Right hindlimb (tissue), 1 donor: ENCODE measurements at places on chromosomes 7 and 10.

DNA sequence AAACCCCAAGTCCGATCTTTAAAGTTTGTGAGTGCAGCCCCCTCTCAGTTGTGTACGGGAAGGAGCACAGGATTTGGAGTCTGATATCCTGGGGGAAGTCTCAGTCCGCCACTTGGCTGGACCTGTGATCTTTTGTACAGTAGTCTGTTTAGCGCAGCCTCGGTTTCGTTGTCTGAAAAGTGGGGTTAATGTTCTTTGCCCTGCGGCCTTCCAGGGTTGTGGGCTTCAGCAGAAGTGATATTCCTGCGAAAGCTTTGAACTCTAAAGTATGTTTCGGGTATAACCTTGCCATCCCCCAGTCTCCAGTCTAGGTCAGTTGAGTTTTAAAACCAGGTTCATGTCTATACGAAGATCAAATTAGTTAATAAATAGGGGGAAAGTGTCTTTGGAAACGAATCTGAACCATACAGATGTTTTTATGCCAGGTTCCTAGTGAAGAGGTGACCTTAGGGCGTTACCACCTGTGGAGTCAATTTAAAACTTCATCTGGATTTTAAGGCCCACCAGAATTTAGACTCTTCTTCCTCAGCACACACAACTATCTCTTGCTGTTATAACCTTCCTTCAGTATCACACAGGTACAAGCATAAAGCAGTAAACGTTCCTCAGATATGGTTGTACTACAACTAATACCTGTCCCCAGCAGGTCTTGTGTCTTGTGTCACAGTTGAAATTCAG, 904 bp downstream of the R3HCC1L start:
- DNase-seq, result no peak

DNA sequence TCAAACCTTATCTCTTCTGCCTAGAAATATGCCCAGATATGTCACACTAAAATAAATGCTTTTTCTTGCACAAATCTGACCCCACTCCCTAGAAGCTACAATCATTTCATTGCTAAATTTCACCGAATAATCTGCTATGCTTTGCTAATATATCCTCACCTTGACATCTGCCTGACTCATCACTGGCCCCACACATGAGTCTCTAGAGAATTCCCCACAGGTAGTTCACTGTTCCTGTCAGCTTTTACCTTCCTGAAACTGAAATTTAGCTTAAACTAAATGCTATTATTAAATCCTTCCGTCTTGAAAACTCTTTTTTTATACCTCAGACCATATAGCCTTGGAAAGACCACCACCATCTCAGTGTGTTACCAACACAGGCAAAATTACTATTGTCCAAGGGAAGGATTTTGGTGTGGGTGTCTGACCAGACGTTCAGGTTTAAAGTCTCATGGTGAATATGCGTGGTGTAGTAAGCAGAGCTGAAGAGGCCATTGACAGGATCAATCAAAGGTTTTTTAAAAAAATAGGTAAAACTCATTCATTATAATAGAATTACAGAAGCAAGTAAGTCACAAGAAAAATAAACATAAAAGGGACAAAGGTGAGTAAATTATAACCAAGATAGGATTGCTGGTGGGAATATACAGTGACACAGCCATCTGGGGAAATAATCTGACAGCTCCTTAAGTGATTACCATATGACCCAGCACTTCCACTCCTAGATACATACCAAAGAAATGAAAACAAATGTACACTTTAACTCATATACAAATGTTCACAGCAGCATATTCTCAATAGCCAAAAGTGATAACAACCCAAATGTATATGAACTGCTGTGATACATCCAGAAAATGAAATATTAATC, 173.5 kb downstream of the KMT2E start:
- DNase-seq, result no peak

GRCh38 chr7:43658718-43659548, 70.4 kb downstream of the COA1 start:
- DNase-seq, result no peak

DNA sequence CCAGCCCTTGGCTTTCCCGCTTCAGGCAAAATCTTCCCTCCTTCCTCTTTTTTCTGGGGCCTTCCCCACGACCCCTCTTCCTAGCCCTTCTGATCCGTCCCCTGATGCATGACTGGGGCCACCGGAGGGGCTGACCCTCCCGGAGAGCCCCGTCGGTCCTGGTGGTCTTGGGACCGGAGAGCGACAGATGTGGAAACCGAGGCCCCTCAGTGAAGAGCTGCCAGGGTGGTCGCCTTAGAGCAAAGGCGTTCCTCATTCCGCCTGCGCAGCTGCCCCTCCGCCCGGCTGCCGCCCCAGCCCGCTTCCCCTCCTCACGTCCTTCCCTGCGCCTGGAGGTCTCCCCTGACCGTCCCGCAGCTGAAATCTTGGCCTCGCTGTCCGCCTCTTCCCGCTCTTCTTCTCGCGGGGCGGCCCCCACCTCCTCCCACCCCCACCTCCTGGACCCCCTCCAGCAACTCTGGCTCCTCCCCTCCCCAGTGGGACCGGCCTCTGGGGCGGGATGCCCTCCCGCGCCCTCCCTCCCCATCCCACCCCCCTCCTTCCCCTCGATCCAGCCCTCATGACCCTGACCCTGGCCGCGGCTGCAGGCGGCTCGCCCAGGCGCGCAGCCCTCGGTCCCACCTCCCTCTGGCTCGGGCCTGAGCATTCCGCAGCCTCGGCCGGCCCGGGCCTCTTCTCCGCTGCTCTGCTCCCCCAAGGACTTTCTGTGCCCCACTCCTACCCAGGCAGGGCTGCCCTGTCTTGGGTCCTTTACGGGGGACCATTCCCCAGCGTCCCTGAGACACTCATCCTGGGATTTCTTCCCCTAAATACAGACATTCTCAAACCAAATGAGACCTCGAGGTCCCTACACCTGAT, at the start of gene RARRES2:
Gene RARRES2, minus strand, starts transcription at position 367 of the 858 bp plus-strand sequence. CDS start 1,020 bp downstream, outside the sequence.
- peak; percentile 71 for DNase-seq

DNA sequence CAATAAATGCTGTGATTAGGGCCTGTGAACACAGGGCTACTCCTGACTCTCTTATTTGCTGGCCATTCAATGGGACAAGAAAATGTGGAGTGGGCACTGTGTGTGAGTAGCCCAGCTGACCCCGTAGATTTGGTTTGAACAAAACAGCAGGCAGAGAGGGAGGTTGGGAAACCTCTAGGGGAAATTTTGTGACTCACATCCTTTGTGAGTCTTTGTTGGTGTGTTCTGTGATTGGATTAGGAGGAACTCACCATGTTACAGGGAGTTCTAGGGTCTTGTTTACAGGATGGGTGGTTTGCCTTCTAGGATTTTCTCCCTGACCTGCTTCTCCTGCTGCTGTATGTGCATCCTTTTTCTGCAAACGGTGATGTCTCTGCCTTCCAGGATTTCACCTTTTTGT, 128.3 kb upstream of the MKI67 start:
- DNase-seq, result no peak

GRCh38 chr10:133373174-133374090, at the start of gene ECHS1:
Gene ECHS1 (minus strand): TSS chr10:133373354. CDS start chr10:133373333, 21 bp downstream.
- DNase-seq, result peak; percentile 98

GRCh38 chr10:76190634-76191270, 759.3 kb downstream of the LRMDA start:
- DNase-seq, result no peak

DNA sequence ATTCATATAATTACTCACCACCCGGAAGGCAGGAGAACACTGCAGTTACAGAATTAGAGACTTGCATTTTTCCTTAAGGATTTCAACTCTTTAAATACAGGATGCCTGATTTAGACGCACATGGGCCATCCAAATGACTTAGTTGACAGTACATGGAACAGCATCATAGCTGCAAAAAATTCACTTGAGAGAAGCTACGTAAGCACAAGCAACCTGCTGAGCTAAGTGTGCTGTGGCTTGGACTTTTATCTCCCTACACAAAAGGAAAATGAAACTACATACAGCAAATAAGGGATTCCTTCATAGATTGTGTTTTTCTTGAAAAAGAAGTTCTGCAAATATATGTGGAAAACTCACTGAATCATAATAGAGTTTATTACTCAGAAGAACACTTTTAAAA, 152.6 kb downstream of the POU6F2 start:
- DNase-seq, result no peak

- no peak for DNase-seq
Observed at GRCh38 chr7:2575733-2576340, 17.1 kb downstream of the IQCE start.

DNA sequence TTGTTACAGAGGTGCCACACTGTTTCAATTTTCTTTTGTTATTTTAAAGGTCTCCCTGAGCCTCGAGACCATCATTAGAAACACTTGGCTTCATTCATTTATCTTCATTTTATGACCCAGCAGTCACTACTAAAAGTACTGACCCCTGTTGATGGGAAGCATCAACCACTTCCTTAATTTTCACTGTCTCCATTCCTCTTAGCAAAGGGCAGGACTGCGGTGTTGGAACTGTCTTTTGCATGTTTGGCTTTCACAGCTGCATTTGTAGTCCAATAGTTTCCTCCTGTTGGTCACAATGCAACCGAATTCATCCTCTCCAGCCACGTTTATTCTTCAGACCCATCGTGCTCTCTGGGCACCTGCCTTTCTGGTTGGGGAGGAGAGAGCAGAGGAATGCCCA, 46.7 kb upstream of the PDZD8 start:
- no peak for DNase-seq

DNA sequence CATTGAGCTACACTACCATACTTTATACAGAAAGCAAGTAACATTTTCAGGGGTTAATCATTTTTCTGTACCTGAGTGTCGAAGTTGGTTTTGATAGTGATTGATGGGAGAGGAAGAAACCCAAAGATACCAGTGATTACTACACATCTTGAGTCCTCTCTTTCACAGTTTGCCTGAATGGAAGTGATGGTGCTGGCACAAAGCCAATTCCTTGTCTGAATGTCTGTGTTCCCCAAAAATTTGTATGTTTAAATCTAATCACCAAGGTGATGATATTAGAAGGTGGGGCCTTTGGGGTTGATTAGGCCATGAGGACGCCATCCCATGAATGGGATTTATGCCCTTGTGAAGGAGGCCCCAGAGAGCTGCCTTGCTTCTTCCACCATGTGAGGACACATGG, 696.9 kb upstream of the ANKRD30A start:
- no peak for DNase-seq

- peak; percentile 50 for DNase-seq
Observed at GRCh38 chr10:107814865-107815487, 650.5 kb upstream of the SORCS1 start.

DNA sequence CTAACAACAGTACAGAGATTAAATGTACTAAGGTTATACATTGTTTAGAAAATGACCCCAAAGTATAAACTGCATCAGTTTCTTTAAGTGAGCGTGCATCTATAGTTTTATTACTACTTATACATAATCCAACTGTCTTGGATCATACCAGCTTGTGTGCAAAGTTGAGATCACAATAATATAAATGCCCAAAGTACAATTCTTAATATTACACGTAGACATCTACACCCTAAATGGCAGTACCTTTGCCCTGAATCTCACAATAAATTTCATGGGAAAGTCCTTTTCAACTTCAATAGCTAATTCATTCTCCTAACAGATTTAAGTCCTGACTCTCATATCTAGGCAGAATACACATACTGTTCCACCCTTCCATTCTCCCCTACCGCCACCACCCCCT, 11.8 kb downstream of the SCIN start:
- DNase-seq, result no peak

DNA sequence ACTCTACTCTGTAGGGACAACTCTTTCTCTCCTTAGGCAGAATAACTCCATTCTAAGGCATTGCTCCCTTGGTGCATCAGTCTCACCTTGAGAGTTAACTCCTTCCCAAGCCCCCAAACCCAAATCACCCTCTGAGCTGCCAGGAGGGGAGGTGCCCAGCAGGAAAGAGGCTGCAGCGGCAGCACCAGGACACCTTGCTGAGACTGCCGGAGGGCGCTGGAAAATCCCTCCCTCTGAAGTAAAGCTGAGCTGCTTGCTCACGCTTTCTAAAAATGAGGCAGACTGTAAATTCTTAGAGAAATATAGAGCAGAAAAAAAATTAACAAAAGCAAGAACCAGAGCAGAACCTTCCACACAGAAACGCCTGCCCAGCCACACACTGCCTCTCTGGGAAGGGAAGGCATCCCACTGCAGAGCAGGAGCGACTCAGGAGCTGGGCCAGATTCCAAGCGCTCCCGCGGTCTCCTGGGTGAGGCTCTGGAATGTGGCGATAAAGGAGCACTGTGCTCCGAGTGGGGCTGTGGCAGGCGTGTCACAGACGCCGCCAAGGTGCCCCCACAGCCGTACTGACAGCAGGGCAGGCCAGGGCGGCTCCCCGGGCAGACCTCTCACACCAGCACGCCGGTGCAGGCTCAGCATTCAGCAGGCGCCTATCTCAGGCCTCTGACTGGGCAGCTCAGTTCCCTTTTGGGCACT, 202.1 kb downstream of the TNS3 start:
- peak; percentile 80 for DNase-seq

- no peak for DNase-seq
Observed at GRCh38 chr10:119806334-119807130, 66.1 kb downstream of the MCMBP start.

DNA sequence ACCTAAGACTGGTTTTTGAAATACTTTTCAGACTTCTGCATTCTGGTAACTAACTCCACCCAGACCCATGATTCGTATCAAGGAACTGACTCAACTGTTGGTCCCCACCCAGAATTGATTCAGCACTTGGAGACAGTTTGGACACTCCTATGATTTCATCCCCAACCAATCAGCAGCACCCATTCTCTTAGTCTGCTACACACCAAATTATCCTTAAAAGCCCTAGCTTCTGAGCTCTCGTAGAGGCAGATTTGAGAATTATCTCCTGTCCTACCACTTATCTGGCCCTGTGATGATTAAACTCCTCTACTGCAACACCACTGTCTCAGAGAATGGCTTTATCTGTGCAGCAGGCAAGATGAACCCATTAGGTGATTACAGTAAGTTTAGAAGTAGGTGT, 7.7 kb upstream of the GSTO1 start:
- no peak for DNase-seq

DNA sequence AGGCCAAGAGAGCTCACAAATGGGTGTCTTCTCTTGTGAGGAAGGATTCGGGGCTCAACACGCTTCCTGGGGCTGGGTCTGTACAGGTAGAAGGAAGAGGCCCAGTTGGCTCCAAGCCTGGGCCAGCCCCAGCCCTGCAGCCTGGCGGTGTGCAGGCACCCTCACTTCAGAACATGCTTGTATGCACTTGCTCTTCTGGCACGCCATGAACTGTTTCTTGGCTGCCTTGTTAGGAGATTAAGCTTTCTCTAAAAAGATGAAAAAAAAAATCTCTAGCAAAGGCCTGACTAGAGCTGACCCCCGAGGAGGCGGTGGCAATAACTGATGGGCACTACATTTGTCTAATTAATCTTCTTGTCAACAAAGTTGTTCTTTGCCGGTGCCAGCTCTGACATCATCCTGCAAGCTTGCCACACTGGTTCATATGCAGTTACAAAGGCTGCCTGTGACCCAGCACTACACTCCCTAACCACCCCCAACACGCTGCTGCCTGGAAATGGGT, 94.7 kb downstream of the WDR11 start:
- no peak for DNase-seq

DNA sequence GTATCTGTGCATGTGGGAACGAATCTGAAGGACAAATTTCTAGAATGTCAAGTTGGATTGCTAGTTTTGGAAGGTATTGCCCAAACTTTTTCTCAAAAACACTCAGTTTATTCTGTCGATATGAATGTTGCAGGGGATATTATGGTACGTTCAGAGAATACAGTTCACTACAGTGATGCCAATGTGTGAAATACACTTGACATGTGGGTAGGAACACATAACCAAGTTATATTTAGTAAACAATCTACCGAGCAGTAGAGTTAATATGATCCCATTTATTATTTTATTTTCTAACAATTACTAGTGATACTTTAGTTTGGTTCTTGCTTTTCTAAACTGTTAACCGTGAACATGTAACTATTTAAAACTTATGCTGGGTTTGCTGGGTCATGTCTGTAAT, 37.4 kb downstream of the KIAA1217 start:
- DNase-seq, result no peak
